ENCODE measurements at places on chromosomes 1 and 21.

DNA sequence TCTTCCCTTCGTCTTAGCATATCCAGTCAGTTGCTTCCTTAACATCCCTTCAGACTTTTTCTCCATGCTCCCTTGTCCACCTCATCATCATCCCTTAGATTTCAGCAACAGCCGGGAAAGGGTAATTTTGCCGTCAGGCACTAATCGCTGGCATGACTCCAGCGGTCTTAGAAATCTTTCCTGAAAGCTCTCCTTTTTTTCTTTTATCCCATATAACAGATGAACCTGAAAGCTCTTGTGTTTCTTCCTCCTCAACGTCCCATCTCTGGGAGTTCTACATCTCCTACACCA is 10.4 kb upstream of the BOLA1 start:
- no peak for DNase-seq

GRCh38 chr1:208040821-208041297 is 129.9 kb upstream of the CD34 start:
- DNase-seq, result no peak

GRCh38 chr1:197904126-197904787 is 1.8 kb downstream of the C1orf53 start:
- no peak for DNase-seq

GRCh38 chr1:230352537-230352936 is 73.6 kb downstream of the PGBD5 start:
- no peak for DNase-seq

GRCh38 chr1:150366416-150367296 is 2.7 kb downstream of the RPRD2 start:
- no peak for DNase-seq

DNA sequence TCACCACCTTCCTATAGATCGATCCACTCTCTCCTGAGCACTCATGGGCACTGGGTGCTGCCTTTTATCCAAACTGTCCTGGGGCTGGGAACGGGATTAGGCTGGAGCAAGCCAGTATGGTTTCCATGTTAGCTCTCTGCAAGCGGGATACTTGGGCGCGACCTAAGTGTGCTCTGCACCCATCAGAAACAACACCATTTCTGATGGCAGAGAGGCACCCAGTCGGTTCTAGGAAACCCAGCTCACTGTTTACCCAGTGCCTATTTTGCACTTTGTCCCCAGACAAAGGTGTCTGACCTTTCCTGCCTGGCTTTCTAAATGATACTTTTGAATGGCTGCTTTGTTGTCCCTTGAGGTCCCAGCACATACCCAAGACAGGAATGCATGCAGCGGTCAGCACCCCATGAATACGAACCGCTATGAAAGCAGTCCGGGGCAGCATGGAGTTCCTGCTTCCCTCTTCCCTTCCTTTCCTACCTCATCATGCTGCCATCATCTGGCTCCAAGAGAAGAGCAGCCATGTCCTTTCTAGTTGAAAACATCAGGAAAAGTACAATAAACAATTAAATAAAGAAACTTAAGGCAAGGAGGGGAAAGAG is 83.9 kb downstream of the TRABD2B start:
- DNase-seq, result no peak

- DNase-seq, result peak; percentile 28
These were observed 56.8 kb upstream of the GNG12 start for GRCh38 chr1:67889953-67890567.

GRCh38 chr1:47474278-47475193 is 36.7 kb downstream of the FOXD2 start:
- DNase-seq, result no peak

- no peak for DNase-seq
These were observed 180.2 kb downstream of the CRB1 start for GRCh38 chr1:197448121-197448779.

- no peak for DNase-seq
These were observed 4.8 kb upstream of the AMPD1 start for GRCh38 chr1:114700036-114700600.

- DNase-seq, result peak; percentile 41
These were observed 27.9 kb downstream of the RGS5 start for GRCh38 chr1:163174524-163175437.

DNA sequence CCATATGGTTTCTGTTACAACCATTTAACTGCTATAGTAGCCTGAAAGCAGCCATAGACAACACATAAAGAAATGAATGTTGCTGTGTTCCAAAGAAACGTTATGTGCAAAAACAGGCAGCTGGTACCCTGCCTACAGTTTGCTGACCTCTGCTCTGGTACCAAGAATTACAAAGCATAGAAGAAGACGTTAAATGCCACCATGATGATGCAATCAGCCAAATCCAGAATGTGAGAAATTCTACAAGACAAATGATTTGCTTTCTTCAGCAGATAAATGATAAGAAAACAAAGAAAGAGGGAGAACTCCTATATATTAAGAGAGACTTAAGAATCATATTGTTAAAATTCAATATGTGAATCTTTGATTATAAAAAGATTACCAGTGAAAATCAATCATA is 97.8 kb upstream of the PDE4B start:
- no peak for DNase-seq

DNA sequence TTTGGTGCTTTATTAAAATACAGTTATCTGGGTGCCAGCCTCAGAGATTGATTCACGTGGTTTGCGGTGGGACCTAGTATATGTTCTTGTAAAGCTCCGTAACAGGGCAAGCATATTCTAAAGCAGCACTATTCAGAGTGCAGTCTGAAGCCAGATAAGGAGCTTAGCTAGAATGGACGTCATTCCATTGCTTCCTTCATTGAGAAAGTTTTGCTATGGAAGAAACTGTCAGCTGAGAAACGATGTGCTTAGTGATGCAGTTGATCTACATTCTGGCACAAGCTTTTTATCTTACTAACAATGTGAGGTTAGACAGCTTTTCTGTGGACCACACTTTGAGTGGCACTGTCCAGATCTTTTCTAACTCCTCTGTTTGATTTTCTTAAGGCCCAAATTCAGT is 26.2 kb downstream of the SLC44A3 start:
- no peak for DNase-seq

DNA sequence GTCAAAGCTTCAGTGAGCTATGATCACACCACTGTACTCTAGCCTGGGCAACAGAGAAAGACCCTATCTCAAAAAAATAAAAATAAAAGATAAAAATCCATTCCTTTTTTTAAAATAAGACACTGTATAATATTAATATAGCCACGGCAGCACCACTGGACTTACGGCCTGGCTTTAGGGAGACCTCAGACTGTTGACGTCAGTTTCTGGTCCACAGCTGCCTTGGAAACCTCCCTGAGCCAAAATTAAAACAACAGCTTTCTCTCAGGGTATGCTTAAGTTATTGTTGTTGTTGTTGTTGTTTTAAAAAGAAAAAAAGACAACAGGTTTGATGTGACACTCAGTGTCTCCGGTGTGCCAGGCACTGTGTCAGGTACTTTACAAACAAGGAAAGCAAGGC is 42.0 kb downstream of the CAPZB start:
- no peak for DNase-seq

- no peak for DNase-seq
These were observed 21.6 kb upstream of the PLEKHM2 start for GRCh38 chr1:15662477-15662876.

DNA sequence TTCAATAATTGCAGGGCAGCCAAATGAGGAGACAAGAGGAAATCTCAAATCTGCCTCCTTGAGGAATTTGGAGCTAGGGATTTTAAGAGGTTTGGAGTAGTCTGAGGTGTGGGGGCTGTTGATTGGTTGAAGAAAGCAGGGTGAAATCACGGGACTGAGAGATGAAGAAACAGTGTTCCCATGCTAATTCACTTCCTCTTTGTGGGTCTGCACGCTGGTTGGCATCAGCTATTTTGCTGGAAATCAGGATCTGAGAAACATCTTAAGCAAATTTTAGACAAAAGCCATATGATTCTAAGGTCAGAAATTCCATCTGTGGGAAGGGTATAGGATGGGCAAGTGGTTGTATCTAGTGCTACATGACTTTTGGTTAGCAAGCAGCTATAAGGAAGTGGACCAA is 107.1 kb upstream of the PAXBP1 start:
- DNase-seq, result no peak

DNA sequence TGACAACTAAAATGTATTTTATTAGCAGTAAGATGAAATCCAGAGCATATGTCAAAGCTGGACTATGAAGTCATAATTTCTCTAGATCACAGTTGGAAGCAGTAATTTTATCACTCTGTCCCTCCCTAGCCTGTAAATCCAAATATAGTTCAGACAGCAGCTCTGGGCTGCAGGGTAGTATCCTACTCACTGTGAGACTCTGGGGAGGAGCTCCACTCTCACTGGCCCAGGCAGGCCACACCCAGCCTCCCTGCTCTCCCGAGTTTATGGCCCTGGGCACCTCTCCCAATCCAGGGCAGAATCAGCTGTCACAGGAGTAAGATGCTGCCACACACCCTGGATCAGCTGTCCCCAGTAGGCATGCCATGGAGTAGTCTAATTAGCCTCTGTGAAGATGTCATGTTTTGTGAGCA is 131.1 kb downstream of the HLCS start:
- DNase-seq, result no peak

GRCh38 chr1:2539312-2539907 is 9.3 kb upstream of the HES5 start:
- DNase-seq, result no peak

- no peak for DNase-seq
These were observed 26.4 kb downstream of the HSPG2 start for GRCh38 chr1:21910558-21911204.

- DNase-seq, result no peak
These were observed 6.1 kb downstream of the ST6GALNAC3 start for GRCh38 chr1:76080552-76081079.

DNA sequence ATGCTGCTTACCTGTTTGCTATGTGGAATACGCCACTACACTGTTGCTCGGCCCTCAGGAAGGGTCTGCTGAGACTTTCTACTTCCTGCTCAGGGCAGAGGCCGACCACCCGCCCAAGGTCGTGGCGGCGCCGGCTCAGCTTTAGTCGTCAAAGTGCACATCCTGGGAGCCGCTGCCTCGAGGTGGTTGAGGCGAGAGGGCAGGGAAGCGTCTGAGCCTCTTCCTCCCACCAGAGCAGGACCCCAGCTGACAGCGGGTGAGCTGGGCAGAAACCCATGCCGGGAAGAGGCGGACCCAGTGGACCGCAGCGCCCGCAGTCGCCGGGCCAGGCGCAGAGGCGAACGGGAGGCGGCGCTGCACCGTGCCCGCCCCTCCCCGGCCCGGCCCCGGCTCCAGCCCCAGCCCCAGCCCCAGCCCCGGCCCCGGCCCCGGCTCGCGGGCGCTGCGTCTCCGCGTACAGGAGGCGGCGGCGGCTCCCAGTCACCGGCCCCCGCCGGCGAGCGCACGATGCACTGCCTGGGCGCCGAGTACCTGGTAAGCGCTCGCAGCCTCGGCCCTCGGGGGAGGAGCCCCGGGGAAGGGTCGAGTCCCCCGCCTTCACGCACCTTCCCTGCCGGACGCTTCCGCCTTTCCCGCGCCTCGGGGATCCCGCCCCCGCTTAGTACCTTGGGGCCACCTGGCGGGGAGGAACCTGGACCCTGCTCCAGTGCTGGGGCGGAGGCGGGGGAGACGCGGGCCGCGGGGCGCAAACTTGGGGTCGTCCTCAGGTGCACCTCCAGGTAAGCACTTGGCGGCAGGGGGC is at the start of gene SLC44A3:
TSS of gene SLC44A3 (plus strand) at position 413 of the 802 bp plus-strand sequence. CDS start at position 508, 95 bp downstream.
- DNase-seq, result no peak

DNA sequence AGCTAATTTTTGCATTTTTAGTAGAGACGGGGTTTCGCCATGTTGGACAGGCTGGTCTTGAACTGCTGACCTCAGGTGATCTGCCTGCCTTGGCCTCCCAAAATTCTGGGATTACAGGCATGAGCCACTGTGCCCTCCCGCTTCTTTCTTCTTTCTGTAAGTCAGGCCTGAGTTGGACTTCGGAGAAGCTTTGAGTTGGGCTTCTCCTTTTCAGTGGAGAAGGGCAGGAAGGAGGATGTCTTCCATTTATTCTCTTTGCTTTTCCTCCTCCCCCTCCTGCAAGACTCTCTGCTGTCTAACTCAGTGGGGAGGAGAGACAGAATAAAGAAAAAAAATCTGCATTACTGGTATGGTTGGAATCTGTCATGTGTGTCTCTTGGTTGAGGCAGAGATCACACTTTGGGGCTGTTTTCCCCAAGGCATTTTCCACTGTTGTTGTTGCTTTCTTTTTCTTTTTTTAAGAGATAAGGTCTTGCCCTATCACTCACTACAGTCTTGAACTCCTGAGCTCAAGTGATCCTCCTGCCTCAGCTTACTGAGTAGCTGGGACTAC is 13.2 kb upstream of the DEGS1 start:
- no peak for DNase-seq

DNA sequence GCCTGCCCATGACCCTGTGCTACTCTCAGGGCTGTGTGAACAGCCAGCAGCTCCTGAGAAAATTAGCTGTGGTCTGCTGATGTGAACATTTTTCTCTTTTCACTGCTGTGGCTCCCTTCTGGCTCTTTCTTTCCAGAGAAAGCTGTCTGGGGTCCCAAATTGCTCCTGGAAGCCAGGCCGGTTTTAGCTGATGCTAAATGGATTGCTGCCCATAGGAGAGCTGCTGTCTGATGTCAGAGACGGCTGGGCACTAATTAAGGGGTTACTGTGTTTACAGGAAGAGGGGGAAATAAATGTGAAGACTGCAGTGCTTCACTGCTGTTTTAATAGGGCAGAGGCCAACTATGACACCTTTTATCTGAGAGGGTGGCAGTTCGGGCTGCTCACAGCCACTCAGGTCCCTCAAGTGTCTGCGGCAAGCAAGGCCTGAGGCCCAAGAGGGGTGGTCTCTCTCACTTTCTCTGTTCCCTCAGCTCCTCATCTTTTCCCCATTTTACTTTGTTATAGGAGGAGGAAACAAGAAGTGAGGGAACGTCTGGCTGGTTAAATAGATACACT is 106.0 kb upstream of the GNG12 start:
- no peak for DNase-seq

DNA sequence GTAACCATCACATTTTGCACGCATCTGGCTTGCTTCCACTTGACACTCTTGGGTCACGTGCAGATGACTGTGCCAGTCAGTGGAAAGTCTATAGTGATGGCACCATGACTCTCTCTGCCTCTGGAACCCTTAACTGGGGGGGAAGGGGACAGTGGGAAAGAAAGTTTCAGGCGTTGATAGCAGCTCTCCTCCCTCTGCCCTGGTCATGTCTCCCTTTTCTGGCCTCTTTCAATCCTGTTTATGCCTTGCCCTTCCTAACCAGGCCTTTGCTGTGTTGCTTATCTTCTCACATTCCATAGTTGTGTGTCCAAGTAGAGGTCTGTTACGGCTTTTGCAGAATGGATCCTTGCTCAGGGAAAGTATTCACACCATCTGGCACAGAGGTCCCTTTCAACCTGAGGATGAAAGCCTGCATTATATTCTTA is 93.5 kb downstream of the NRDC start:
- DNase-seq, result no peak

DNA sequence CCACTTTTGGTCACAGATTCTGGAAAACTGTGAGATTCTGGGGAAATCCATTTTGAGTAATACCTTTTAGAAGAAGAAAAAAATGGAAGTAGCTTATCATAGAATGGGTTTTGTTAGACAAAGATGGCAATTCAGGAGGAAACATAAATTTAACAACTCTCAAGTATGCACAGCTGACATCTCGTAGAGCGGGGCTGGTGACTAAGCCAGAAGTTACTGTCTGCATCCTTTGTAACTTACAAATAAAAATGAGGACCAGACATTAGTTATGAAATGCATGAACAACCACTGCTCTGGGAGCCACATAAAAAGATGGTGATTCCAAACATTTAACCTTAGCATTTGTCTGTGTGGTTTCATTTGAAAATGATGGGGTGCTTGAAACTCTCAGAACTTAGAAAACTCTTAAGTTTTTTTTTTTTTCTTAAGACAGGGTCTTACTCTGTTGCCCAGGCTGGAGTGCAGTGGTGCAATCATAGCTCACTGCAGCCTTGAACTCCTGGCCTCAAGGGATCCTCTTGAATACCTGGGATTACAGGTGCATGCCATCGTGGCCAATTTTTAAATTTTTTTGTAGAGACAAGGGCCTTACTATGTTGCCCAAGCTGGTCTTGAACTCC is 49.2 kb upstream of the ATP5PO start:
- DNase-seq, result no peak

All from SW 1271 (cell line).